Melanocyte of skin (primary cell): ENCODE measurements at places on chromosomes 3 and 15. TPM values are rescaled to one million over a fixed set of nuclear protein-coding genes. Genes with fewer than 3 reads are reported as not detected.

Gene CMTM7
- total RNA-seq: 9.3 and 9.8 TPM in 2 replicates

Gene DAG1
- total RNA-seq: 78.1 and 168 TPM in 2 replicates

Gene VGLL3
- 0.31 and 0.33 TPM in 2 replicates for total RNA-seq

Gene TRNT1
- total RNA-seq: 25.0 and 31.5 TPM in 2 replicates

Gene RPL29
- 900 and 945 TPM in 2 replicates for total RNA-seq

Gene SLC24A5
- total RNA-seq: 668 and 789 TPM in 2 replicates

Gene SYNM
- total RNA-seq: 3.4 and 8.0 TPM in 2 replicates

Gene SMCO1
- not detected in 2 replicates for total RNA-seq

Gene C3orf22
- total RNA-seq: not detected in 2 replicates

Gene PSTPIP1
- total RNA-seq: 0.34 TPM in 1 of 2 replicates, not detected in the other

Gene SENP8
- total RNA-seq: 1.7 and 1.8 TPM in 2 replicates

Gene PLCH1
- total RNA-seq: 1.00 and 2.6 TPM in 2 replicates

Gene BLOC1S6
- 47.1 and 77.8 TPM in 2 replicates for total RNA-seq

Gene RPP25
- 31.8 and 67.3 TPM in 2 replicates for total RNA-seq

Gene DGKG
- total RNA-seq: 6.5 and 11.7 TPM in 2 replicates

Gene KLHL40
- not detected in 2 replicates for total RNA-seq

Gene TMEM212
- 0.15 TPM in 1 of 2 replicates, not detected in the other for total RNA-seq

Gene FOXL2
- total RNA-seq: under 0.01 TPM in 2 replicates

Gene AEN
- total RNA-seq: 58.2 and 59.2 TPM in 2 replicates

Gene DUOXA2
- not detected in 2 replicates for total RNA-seq

Gene TGM5
- total RNA-seq: 0.15 TPM in 1 of 2 replicates, not detected in the other

Gene UBA7
- total RNA-seq: 80.7 and 122 TPM in 2 replicates

Gene SV2B
- total RNA-seq: 0.31 and 0.33 TPM in 2 replicates

Gene PYDC2
- total RNA-seq: not detected in 2 replicates

Gene ASB14
- not detected in 2 replicates for total RNA-seq

Gene ARHGEF26
- total RNA-seq: 13.0 and 16.7 TPM in 2 replicates

Gene ZNF280D
- 14.0 and 22.5 TPM in 2 replicates for total RNA-seq

Gene ZIC4
- total RNA-seq: not detected in 2 replicates

Gene SERINC4
- total RNA-seq: not detected in 2 replicates

Gene NR2C2
- 20.0 and 24.1 TPM in 2 replicates for total RNA-seq

Gene RASL12
- total RNA-seq: 0.69 and 1.5 TPM in 2 replicates

Gene IL16
- 14.2 and 16.0 TPM in 2 replicates for total RNA-seq

Gene FRMD5
- total RNA-seq: 11.9 and 14.7 TPM in 2 replicates

Gene EDC3
- total RNA-seq: 4.8 and 7.6 TPM in 2 replicates

Gene CNTN3
- total RNA-seq: 0.73 and 1.0 TPM in 2 replicates

Gene BDH1
- total RNA-seq: 24.8 and 36.3 TPM in 2 replicates
